ENCODE measurements at places on chromosomes 6 and 20.

GRCh38 chr6:36127462-36128016 is 2.8 kb upstream of the MAPK13 start:
- no peak for DNase-seq

DNA sequence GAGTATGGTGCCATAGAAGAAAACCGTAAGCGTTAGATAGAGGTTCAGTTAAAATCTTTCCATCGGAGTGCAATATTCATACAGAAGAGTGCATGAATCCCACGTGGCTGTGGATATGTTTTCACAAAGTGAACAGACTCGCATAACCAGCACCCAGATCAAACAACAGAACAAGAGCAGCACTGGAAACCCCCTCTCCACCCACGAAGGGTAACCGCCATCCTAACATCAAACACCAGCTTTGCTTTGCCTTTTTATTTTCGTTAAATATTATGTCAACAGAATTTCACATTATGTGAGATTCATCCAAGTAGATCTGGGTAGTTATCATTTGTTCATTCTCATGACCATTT is 4.7 kb downstream of the GTSF1L start:
- DNase-seq, result no peak

DNA sequence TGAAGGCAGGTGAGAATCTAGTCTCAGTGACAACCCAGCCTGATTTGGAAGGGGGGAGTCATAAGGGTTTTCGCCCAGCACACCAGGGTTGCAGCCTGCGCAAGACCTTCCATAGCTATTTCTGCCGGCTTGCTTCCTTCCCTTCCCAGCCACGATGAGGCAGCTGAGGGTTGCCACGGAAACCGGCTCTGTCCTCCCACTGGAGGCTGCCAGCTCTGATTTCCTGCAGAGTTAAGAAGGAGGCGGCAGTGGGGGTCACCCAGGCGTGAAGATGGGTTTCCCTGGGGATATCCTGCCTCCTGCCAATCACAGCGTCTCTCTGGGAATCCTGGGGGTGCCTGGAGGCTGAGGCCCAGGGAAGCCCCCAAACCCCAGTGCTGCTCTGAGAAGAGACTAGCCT is 23.1 kb upstream of the KCNB1 start:
- DNase-seq, result peak; percentile 22

GRCh38 chr6:8020083-8020482 is 44.1 kb downstream of the BLOC1S5 start:
- no peak for DNase-seq

DNA sequence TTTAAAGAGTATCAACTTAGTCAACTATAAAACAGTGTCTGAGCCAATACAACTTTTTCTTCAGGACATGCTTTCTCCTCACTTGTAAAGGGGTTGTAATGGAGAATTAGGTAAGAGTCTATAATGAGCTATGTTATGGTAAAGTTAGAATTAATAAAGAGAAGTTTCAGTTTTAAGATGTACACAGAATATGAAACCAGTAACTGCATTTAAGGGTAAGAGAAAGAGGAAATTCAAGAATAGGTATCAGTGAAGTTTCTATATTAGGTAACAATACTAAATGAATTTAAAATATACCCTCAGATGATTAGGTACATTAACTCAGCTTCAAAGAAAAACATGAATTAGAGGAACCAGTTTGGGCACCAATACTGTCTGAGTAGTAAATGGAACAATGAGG is 1444.3 kb upstream of the ADGRB3 start:
- DNase-seq, result no peak

DNA sequence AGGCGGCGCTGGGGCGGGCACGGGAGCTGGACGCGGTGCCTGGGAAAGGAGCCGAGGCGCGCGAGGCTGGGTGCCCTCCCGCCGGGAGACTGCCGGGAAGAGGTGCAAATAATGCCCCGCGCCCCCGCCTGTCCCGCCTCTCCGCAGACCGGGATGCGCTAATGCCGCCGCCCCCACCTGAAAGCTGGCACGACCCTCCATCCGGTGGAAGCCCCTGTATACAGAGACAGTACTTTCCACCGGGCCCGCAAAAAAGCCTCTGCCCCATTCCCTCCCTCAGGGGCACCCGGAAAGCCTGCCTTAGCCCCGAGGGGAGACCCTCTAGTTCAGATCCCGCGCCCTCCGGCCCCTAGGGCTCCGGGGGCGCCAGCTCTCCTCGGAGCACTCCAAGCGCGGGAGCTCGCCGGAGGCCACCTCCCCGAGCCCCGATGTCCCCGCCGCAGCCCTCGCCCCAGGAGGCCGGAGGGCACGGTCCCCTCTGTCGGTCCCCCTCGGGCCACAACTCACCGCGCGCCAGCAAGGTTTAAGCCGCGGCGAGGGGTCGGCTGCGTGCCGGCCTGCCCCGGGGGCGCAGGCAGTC is 1.2 kb downstream of the GRM4 start:
- DNase-seq, result no peak

GRCh38 chr6:8219352-8219943 is 117.1 kb upstream of the EEF1E1 start:
- peak; percentile 1 for DNase-seq

DNA sequence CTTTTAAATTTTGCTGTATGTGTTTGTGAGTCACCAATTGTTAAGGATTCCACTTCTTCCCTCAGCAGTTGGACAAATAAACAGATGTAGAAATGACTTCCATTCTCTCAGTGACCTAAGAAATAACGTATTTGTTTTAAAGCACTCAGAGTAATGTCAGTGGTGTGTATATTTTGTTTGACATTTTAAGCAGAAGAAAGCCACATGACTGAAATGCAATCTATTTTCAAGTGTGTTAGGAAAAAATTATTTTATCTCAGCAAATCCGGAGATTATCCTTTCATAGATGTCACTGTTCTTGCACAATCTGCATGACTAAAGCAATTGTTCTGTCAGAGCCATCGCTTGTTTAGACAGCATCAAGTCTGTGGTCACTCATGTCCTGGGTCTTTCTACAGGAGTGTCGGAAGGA is 77.1 kb downstream of the JAG1 start:
- no peak for DNase-seq

GRCh38 chr20:50298554-50299324 is 108.1 kb downstream of the CEBPB start:
- DNase-seq, result no peak

- no peak for DNase-seq
Observed at GRCh38 chr6:44102527-44102926, 24.7 kb downstream of the MRPL14 start.

- no peak for DNase-seq
Observed at GRCh38 chr20:44039147-44039546, 124.5 kb downstream of the TOX2 start.

GRCh38 chr6:42694586-42694985 is 27.8 kb downstream of the PRPH2 start:
- DNase-seq, result no peak

GRCh38 chr6:6886171-6886885 is 221.4 kb upstream of the RREB1 start:
- no peak for DNase-seq

DNA sequence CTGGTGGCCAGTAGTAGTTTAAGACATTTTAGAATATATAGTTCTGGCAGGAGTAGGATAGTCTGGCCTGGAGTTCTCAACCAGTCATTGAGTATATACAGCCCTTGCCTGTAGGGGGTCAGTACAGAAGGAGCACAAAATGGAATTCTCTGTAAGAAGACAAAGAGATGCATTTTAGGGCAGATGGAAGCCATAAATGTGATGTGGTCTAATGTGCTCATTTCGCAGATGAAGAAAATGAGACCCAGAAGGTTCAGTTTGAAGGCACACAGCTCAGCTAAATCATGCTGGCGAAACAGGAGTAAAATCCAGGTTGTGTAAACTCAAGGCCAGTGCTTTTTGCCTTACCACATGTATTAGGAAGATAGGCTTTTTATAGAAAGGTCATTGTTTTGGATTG is 29.6 kb downstream of the QKI start:
- DNase-seq, result no peak

GRCh38 chr20:61885759-61886715 is 179.6 kb downstream of the TAF4 start:
- DNase-seq, result no peak

DNA sequence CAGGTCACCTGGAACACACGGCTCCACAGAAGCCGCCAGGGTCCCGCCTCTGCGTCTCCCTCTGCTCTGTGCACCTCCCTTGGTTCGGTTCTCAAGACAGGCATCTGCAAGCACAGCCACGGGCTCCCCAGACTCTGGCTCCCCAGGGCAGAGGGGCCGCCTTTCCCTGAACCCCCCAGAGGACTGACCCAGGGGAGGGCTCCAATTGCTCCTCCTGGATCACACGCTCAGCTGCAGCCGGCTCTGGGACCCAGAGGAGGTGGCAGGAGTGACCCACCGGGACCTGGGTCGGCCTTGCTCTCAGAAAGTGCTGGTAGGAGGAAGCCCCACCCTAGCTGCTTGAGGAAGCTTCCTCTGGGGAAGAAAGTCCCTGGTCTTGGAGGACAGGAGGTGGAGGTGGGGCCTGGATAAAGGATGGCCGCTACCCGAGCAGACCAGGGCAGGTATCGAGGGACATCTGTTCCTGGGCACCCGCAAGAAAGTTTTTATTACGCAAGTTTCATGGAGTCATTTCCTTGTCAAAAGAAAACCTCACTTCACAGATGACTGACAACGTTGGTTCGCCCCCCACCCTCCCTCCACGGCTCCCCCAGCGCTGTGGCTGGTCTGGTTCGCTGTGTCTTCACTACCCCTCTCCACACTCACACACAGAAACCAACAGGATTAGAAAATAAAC is 103.9 kb upstream of the AFDN start:
- no peak for DNase-seq

- no peak for DNase-seq
Observed at GRCh38 chr6:88114838-88115237, 51.3 kb downstream of the CNR1 start.

DNA sequence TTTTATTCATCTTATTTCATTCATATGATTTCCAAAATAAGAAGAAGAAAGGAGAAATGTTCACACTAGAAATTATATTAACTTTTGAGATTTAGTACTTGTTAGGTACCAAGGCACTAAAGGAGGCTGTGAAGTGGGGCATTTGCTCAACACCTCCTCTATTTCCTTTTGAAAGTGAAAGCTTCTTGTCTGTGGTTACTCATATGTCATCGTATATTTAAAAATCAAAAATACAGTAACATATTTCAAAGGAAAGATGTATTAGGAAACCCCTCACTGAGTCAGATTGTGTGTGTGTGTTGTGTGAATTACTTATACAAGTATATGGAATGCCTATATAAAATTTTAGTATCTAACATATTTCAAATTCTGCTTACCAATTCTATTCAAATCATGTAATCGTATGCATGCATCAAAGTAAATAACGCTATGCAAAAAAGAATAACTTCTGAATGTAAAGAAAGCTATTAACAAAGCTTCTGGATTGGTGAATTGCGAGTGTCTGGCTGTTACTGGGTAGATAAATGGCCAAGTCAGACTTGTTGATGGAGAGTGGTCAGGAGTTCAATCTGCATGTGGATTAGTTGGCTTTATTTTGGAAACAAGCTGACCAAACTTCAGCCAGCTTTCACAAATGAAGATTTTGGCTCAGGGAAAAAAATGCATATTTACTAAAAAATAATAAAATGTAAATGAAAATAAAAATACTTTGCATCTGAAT is 70.9 kb downstream of the PACRG start:
- DNase-seq, result no peak

DNA sequence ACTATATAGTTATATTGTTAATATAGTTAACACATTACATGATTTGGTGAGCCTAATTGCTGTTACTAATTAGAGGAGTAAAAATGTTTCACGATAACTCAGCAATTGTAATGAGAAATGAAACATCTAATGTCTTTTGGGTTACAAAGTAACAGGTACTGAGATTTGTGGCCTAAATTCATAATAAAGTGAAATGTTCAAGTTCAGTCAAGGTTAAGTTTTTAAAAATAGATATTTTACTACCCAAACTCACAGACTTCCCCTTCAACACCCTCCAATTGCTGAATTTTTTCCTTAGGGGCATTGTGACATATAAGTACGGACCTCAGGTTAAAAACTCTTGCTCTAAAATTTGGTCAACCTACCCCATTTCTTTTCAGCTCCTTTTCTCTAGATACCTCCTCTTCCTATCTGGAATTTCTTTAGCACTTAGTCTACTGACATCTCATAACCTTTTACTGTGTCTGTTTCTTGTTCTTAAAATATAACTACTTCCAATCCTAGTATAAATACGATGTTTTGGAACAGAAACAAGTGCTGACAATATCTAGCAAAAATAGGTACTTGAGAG is 112.3 kb upstream of the PRSS16 start:
- DNase-seq, result no peak

- no peak for DNase-seq
Observed at GRCh38 chr6:42182101-42182500, 8.9 kb downstream of the GUCA1A start.

GRCh38 chr6:165060720-165061119 is 248.7 kb downstream of the C6orf118 start:
- DNase-seq, result no peak

- no peak for DNase-seq
Observed at GRCh38 chr20:61875221-61875885, 190.3 kb downstream of the TAF4 start.

DNA sequence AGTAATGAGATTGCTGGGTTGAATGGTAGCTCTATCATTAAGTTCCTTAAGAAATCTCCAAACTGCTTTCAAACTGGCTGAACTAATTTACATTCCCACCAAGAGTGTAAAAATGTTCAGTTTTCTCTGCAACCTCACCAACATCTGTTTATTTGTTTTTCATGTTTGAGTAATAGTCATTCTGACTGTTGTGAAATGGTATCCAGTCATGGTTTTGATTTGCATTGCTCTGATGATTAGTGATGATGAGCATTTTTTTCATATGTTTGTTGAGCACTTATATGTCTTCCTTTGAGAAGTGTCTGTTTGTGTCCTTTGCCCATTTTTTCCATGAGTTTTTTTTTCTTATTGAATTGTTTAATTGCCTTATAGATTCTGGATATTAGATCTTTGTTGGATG is 24.9 kb downstream of the DEFB125 start:
- DNase-seq, result no peak

DNA sequence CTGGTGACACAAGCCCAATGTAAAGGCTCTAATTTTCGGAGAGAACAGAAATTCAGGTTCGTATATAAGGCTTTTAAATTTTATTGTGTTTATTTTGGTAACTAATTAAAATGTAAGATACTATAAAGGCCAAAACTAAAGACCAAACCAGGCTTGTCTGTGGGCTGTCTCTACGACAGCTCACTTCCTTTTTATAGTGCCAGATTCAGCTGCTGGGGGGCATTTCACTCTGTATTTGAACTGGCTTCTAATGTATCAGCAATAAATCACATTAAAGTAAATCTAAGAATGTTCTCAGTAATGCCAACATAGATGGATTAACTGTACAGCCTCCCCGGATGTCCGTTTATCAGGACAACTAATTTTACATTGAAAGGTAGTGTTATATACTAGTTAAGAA is 31.1 kb upstream of the STXBP5 start:
- no peak for DNase-seq

- no peak for DNase-seq
Observed at GRCh38 chr6:36559011-36559793, 11.9 kb upstream of the STK38 start.
